Activated CD4-positive, alpha-beta T cell treated with anti-CD3 and anti-CD28 coated beads, Interleukin-2, amount 10 ng/mL, durations not matched to agents 24 days and 14 days (primary cell): ENCODE measurements at places on chromosomes 1 and 21. TPM values are rescaled to one million over a fixed set of nuclear protein-coding genes. Genes with fewer than 3 reads are reported as not detected.

Gene KCNN3
- total RNA-seq = 0.35 and 0.54 TPM in 2 replicates

- peaks cover 4% of the 10 kb centered on the region for H3K27me3 ChIP-seq
- H3K4me3 ChIP-seq = no peak overlapping the region
- DNase-seq = no peak
- H3K4me1 ChIP-seq = no peaks in the 10 kb centered on the region
- H3K36me3 ChIP-seq = no peaks in the 10 kb centered on the region
Observed at GRCh38 chr1:119380983-119381662, 12.5 kb downstream of the HAO2 start.

GRCh38 chr1:154714638-154715037 lies 106.7 kb upstream of the ADAR start:
- peaks cover 5% of the 10 kb centered on the region for H3K27me3 ChIP-seq
- DNase-seq = no peak
- H3K4me3 ChIP-seq = no peak overlapping the region
- H3K36me3 ChIP-seq = no peaks in the 10 kb centered on the region
- peaks cover 17% of the 10 kb centered on the region for H3K4me1 ChIP-seq

- H3K4me1 ChIP-seq = peaks cover 17% of the 10 kb centered on the region
- H3K27me3 ChIP-seq = no peaks in the 10 kb centered on the region
- H3K27ac ChIP-seq = no peak overlapping the region
- H3K4me3 ChIP-seq = no peak overlapping the region
- H3K36me3 ChIP-seq = no peaks in the 10 kb centered on the region
Observed at GRCh38 chr1:205585835-205586785, 45.7 kb downstream of the ELK4 start.

Gene ANKRD65
- total RNA-seq = not detected in 2 replicates

GRCh38 chr1:228830185-228830953 lies 95.1 kb downstream of the RHOU start:
- H3K27me3 ChIP-seq = peaks cover 19% of the 10 kb centered on the region
- H3K4me1 ChIP-seq = peaks cover 45% of the 10 kb centered on the region
- no peak for DNase-seq
- H3K4me3 ChIP-seq = no peak overlapping the region
- H3K36me3 ChIP-seq = no peaks in the 10 kb centered on the region
- no peak overlapping the region for H3K27ac ChIP-seq

Gene PPFIA4
- total RNA-seq = 34.2 and 35.1 TPM in 2 replicates

Gene OR2L8
- total RNA-seq = not detected in 2 replicates

- H3K36me3 ChIP-seq = peaks cover 32% of the 10 kb centered on the region
- no peak for DNase-seq
- no peaks in the 10 kb centered on the region for H3K27me3 ChIP-seq
- no peak overlapping the region for H3K4me3 ChIP-seq
- H3K4me1 ChIP-seq = peaks cover 16% of the 10 kb centered on the region
Observed at GRCh38 chr21:36388835-36389234, 3.6 kb downstream of the CHAF1B start.

- no peaks in the 10 kb centered on the region for H3K36me3 ChIP-seq
- DNase-seq = no peak
- H3K4me3 ChIP-seq = no peak overlapping the region
- no peaks in the 10 kb centered on the region for H3K27me3 ChIP-seq
Observed at GRCh38 chr1:215397106-215397505, 170.0 kb upstream of the KCTD3 start.

Gene OR6K3
- total RNA-seq = not detected in 2 replicates

DNA sequence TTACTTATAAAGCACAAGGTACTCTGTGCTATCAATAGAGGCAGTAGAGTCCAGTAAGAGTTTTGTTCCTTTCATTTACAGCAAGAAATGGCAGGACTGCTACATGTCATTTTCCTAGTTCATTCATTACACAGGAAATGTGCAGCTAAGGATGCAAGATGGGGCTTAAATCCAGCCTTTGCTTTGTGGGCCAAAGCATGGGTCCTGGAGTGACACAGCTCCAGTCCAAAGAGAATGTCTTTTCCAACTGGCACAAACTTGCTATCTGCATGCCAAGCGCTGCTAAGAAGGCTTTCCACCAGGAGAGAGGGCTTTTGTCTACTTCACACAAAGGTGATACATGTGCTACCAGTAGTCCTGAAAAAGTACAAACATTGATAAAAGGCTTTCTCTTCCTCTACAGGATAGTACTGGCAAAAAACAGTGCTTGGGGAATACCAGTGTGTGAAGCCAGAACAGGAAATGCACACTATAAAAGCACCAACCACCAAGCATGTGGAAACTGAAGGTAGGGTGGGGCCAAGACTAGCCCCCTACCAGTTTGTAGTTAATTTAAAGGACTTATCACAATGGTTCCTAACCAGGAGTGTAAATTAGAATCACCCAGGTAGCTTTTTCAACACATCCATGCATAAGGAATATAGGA lies 68.7 kb downstream of the ARID4B start:
- H3K4me3 ChIP-seq = peak overlapping the region; percentile 4
- peak overlapping the region; percentile 60 for H3K27ac ChIP-seq
- H3K36me3 ChIP-seq = peaks cover 13% of the 10 kb centered on the region
- DNase-seq = no peak
- peaks cover 23% of the 10 kb centered on the region for H3K4me1 ChIP-seq
- no peaks in the 10 kb centered on the region for H3K27me3 ChIP-seq

DNA sequence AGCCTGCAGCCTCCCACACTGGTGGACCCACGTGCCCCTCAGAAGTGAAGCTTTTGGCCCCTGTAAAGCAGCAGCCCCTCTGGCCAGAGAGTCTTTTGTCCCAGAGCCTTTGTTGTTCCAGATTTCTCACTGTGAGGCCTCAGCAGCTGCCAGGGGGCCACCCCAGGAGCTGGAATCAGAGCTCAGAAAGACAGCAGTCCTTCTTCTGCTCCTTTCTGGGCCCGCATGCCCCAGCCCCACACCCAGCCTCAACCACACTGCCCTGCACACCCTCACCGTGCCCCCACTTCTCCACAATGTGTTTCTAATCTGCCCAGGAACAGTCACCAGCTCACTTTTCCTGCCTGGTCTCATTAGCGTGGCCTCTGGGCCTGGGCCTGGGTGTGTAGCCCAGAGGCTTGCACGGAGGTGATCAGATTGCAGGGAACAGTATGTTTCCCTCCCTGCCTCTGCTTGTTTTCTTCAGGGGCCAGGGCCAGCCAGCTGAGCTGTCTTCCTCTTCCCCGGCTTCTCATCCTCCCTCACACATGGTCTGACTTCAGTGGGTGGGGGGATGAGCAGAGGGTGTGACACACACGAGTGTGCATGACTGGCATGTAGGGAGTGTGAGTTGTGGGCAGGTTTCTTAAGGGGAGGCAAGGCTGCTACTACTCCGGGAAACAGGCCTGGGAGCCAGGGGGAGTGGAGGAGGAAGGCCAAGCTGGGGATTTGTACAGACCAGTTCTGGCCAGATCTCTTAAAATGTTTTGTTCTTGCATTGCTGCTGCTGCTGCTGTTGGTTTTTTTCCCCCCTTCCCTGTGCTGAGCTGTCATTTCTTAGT lies 82.5 kb upstream of the ZNF648 start:
- H3K27me3 ChIP-seq = peaks cover 6% of the 10 kb centered on the region
- no peak for DNase-seq
- no peak overlapping the region for H3K4me3 ChIP-seq
- no peaks in the 10 kb centered on the region for H3K36me3 ChIP-seq
- H3K27ac ChIP-seq = no peak overlapping the region
- peaks cover 30% of the 10 kb centered on the region for H3K4me1 ChIP-seq

DNA sequence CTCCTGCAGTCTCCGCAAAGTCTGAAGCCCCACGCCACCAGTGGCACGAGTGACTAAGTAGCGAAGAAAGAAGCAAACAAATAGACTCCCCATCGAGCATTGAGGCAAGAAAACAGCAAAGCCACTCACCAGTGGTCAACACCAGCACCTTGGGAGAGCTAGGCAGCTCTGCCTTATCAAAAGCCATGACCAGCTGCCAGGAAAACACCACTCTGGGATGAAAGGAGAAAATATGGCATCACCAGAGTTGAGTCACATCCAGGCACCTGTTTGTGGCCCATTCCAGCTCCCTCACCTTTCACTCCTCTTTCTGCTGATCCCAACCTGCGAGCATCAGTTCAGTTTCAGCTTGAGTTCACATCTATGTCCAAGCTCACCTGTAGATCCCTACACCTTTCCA lies 17.2 kb downstream of the PDZK1 start:
- H3K27me3 ChIP-seq = no peaks in the 10 kb centered on the region
- peaks cover 26% of the 10 kb centered on the region for H3K4me1 ChIP-seq
- DNase-seq = no peak
- peaks cover 2% of the 10 kb centered on the region for H3K36me3 ChIP-seq

DNA sequence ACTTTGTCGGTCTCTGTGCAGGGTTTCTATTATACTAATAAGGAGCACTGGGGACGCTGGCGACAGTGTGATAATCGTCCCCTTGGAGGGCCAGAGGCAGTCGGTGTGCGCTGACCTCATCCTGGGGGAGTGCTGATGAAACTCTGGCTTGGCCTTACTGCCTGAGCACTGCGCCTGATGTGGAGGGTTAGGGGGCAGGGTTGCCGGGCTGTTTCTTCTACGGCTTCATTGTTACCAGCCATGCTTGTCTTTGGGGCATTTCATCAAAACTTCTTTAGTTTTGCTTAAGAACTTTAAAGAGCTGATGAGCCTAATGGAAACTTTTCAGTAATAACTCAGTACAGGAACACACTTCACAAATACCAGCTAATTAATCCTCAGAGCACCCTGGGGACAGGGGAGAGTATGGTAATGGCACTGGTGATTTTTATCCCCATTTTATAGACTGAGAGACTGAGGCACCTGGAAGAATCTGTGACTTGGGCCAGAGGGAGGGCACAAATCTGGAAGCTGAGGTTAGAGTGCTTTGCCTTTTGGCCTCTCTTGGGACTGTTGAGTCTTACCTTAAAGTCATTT lies 81.8 kb downstream of the PEX14 start:
- H3K4me3 ChIP-seq = no peak overlapping the region
- H3K27me3 ChIP-seq = no peaks in the 10 kb centered on the region
- no peaks in the 10 kb centered on the region for H3K4me1 ChIP-seq
- no peak overlapping the region for H3K27ac ChIP-seq
- DNase-seq = no peak

DNA sequence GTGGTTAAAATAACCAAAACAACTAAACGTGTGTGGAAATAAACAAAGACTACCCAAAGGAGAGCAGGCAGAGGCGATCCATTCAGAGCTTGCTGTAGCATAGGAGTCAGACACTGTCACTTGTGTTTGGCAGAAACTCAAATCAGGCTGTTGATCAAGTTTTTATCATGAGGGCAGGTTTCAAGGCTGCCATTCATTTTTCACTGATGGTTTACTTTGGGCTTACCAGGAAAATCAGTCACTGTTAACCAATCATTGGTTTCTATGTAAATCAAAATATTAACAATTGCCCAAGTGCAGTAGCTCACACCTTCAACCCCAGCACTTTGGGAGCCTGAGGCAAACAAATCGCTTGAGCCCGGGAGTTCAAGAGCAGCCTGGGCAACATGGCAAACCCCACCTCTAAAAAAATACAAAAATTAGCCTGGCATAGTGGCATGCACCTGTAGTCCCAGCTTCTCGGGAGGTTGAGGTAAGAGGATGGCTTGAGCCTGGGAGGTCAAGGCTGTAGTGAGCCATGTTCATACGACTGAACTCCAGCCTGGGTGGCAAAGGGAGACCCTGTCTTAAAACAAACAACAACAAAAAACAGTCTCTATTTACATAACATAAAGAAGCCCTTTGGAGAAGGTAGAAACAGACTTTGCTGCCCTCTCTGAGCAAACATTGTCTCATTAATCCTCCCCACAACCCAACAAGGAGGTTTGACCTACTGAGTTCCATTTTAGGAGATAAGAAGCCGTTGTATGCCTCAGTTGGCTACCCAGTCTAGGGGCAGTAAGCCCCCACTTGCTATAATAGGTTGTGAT lies 21.1 kb upstream of the ETS2 start:
- peaks cover 19% of the 10 kb centered on the region for H3K36me3 ChIP-seq
- no peak for DNase-seq
- no peak overlapping the region for H3K4me3 ChIP-seq

- peaks cover 69% of the 10 kb centered on the region for H3K4me1 ChIP-seq
- no peak for DNase-seq
- no peaks in the 10 kb centered on the region for H3K36me3 ChIP-seq
- peak overlapping the region; percentile 90 for H3K27ac ChIP-seq
- no peaks in the 10 kb centered on the region for H3K27me3 ChIP-seq
Observed at GRCh38 chr1:23593042-23593521, 33.8 kb upstream of the ID3 start.

DNA sequence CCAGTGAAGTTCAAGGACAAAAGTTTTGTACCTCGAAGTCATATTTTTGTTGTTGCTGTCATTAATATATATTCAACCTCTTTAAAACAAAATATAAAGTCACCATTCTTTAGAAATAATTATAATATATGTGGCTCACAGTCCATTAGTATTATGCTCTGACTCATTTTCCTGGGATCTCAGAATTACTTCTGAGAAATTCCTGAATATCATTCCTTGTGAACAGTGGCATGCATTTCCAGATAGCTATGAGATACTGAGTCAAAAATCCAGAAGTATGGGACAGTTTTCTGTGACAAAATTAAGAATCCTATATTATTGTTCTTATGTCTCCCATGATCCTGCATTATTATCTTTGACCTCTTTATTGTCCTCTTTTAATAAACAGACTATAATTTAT lies 13.8 kb upstream of the RGS21 start:
- H3K36me3 ChIP-seq = no peaks in the 10 kb centered on the region
- DNase-seq = no peak
- no peak overlapping the region for H3K4me3 ChIP-seq
- H3K27ac ChIP-seq = no peak overlapping the region
- no peaks in the 10 kb centered on the region for H3K27me3 ChIP-seq

Gene SPRR2F
- total RNA-seq = not detected in 2 replicates

Gene FAM167B
- total RNA-seq = 0.23 and 0.57 TPM in 2 replicates

Gene NID1
- total RNA-seq = 0.57 and 0.61 TPM in 2 replicates

- H3K27me3 ChIP-seq = peaks cover 19% of the 10 kb centered on the region
- DNase-seq = no peak
- no peaks in the 10 kb centered on the region for H3K36me3 ChIP-seq
- H3K4me3 ChIP-seq = no peak overlapping the region
Observed at GRCh38 chr1:157335056-157335455, 196.9 kb upstream of the ETV3 start.

DNA sequence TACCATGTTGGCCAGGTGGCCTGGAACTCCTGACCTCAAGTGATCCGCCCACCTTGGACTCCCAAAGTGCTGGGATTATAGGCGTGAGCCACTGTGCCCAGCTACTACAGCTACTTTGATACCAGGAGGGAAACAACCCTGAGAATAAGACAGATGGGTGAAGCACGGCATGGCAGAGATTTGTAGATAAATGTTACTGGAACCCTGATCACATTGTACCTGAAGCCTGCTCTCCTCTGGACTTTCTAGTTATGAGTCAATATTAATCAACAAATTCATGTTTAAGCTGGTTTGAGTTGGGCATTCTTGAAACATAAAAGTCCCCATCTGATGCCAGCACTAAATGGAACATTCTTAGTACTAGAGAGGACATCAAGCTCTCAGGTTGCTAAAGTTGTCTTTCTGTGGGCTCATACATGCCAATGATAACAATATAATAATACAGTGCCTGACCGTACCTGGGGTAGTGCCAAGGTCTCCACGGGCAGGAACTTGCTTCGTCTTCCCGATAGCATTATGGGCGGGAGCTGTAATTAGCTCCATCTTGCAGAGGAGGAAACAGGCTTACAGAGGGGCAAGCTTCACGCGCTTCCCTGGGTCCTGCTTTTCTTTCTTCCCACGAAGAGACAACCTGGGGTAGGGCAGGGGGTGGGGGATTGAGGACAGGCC lies 30.7 kb upstream of the SLC19A1 start:
- no peak overlapping the region for H3K4me3 ChIP-seq
- no peaks in the 10 kb centered on the region for H3K36me3 ChIP-seq

- H3K27ac ChIP-seq = no peak overlapping the region
- peaks cover 12% of the 10 kb centered on the region for H3K27me3 ChIP-seq
- no peaks in the 10 kb centered on the region for H3K4me1 ChIP-seq
Observed at GRCh38 chr1:93658188-93658587, 23.4 kb downstream of the BCAR3 start.

GRCh38 chr1:152107984-152108881 lies 7.0 kb downstream of the TCHH start:
- peaks cover 9% of the 10 kb centered on the region for H3K36me3 ChIP-seq
- no peak overlapping the region for H3K4me3 ChIP-seq
- no peak overlapping the region for H3K27ac ChIP-seq
- no peaks in the 10 kb centered on the region for H3K4me1 ChIP-seq
